Activated CD4-positive, alpha-beta T cell treated with anti-CD3 and anti-CD28 coated beads, Interleukin-2, Interleukin-6, amounts not matched to agents 100 ng/mL and 50 ng/mL, durations not matched to agents 16 hours and 8 hours (primary cell): ENCODE measurements at places on chromosomes 12 and 14.

DNA sequence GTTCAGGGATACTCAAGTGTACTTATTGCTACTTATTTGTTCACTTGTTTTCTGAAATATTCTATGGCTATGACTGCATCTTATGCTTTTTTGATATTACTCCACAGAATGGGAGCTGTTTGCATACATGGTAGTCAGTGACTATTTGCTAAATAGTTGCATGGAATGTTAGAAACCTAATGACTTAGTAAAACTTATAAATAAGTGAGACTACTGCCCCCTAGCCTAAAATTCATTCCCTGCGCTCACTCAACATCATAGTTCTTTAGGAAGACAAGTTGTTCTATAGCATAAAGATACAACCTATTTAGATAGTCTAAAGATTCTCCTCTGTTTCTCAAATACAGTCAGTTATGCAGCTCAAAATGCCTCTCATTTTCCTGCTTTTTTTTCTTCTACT, 305.5 kb downstream of the CEP128 start:
- no peak for DNase-seq

DNA sequence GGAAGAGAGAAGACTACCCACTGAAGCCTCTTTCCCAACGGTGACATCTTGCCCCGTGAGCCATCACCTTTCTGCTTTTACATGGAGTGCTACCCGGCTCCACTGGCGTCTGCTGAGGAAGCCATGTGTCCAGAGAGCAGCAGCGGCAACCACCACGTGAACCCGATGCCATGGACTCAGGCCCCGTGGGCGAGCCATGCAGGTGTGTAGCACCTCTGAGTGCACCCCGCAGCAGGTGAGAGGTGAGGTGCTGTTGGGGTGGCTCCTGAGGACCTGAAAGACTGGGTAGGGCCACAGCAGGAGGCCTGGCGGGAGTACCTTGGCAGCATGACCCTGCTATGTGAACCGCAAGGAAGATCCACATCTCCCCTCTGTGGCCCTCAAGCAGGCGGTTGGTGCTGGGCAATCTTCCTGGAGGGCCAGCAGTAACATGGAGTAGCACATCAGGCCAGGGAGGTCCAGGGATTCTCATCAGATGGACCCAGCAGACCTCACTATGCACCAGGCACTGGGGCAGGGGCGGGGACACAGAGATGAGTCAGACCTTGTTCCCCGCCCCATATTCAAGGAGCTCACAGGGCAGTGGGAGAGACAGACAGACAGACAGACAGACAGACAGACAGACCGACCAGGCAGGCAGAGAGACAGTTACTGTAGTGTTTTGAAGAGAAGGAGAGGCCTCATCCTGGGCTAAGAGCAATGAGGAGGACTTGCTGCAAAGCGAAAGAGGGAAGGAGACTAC, 129.6 kb downstream of the PAPOLA start:
- no peak for DNase-seq

DNA sequence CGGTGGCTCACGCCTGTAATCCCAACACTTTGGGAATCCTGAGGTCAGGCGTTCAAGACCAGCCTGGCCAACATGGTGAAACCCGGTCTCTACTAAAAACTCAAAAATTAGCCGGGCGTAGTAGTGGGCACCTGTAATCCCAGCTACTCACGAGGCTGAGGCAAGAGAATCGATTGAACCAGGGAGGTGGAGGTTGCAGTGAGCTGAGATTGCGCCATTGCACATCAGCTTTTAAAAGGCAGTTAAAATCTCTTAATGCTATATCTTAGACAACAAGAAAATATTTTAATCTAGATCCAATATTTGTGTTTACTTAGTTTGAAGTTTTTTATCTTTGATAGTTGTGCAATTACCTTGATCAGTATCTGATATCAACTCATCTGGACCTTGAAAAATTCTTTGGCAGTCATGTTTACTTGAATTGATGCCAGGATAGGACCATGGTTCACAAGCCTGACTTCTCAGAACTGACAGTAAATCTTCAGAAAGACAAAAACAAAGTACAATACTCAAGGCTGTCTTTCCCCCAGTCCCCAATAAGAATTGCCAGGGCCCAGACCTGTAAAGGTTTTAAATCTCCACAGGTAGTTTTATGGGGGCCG, 135.0 kb upstream of the AEBP2 start:
- no peak for DNase-seq

DNA sequence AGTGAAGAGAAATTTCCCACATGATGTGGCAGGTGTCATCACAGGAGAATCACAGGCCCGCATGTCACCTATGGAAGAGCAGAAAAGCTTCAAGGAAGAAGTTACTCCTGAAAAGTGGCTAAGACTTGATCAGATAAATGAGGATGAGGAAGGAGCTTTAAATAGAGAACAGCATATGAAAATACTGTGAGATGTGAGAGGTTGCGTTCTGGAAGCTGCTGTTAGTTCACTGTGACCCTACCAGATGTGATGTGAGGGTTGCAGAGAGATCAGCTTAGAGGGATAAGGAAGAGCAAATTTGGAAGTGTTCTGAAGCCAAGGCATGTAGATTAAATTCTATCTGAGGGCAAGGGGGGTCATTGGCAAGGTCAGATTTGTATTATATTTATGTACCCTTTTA, 17.1 kb downstream of the ERP27 start:
- DNase-seq, result no peak

GRCh38 chr12:131445795-131446194, 265.1 kb upstream of the SFSWAP start:
- DNase-seq, result no peak
